Activated T-helper 1 cell treated with anti-CD3 and anti-CD28 coated beads, Interleukin-2, amount 50 U/mL, for 16 hours (primary cell): ENCODE measurements at places on chromosomes 5 and 9.

- DNase-seq, result no peak
Measured at GRCh38 chr5:94461131-94461530, 157.3 kb downstream of the KIAA0825 start.

GRCh38 chr5:97425511-97425910, 242.5 kb upstream of the RIOK2 start:
- no peak for DNase-seq

GRCh38 chr5:6480133-6481051, 31.7 kb downstream of the UBE2QL1 start:
- no peak for DNase-seq

DNA sequence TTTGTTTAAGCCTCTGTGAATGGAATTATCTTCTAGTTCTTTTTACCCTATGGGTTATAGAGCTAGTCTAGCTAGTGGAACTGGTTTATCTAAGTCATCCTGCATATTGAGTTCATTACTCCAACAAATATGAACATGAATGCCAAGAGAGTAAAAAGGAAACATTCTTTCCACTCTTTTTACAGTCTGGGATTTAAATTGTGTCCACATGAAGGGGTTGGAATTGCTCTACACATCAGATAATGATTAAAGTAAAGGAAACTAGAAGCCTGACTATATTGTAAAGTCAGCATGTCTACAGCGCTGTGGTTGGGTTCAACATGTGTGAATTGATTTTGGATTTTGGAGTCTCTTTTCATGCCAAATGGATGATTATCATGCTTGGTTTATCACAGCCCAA, 173.1 kb downstream of the CCDC171 start:
- no peak for DNase-seq

- DNase-seq, result no peak
Measured at GRCh38 chr9:124238546-124239140, 19.1 kb upstream of the NEK6 start.

- no peak for DNase-seq
Measured at GRCh38 chr9:14523545-14523944, 169.7 kb downstream of the ZDHHC21 start.

DNA sequence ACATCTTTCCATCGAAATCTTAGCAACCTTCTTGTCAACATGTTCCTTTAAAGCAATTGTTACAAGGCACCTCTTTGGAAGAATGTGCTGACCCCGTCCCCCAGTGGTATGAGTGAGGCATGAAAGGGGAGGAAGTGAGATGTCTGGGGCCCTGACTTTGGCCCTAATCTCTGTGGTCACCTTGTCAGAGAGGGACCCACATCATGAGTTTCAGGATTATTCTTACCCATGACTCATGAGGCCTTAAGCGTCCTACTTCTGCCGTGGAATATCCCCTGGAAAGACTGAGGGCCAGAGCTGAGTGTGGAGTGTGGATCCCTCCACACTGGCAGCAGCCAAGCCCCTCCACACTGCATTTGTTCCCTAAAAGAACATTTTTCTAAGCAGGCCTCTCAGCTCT, 81.2 kb downstream of the FSTL4 start:
- no peak for DNase-seq

DNA sequence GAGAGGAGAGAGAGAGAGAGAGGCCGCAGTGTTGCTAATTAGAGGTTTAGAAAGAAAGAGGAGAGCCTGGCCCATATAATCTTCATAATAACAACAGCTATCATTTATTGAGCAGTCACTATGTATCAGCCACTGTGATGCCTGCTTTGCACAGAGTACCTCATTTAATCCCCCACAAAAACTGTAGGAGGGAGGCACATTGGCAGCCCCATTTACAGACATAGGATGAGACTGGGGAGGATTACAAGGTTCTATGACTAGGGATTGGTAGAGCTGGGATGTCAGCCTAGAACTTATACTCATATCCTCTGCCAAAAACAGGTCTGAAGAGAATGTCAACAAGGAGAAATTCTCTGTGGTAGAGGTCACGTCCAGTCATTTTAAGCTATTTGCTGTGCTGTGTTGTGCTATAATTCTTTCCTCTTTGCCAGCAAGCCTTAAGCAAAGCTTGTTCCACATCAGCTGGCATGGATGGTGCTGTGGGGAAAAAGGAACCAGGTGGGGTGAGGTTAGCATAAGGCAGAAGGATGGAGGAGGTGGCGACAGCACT, 6.7 kb upstream of the GCNT4 start:
- DNase-seq, result no peak

DNA sequence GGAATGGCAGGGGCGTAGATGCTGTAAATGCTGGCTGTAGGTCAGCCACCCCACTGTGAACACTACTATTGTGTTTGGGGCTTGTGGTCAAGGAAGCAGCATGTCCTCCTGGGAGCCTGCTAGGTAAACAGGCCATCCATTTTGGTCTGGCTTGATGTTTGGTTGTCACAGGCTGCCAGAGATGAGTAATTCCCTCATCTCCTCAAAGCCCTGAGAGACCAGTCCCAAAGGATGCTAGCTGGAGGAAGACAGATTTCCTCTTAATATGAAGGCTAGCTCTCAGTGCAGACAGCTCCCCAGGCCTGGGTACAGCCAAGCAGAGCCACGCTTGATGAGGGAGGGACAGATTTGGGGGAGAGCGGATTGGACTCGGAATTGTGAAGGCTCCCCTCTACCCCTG, 72.5 kb upstream of the MAP1B start:
- DNase-seq, result no peak

- no peak for DNase-seq
Measured at GRCh38 chr9:36865731-36866635, 168.1 kb downstream of the PAX5 start.

GRCh38 chr9:86741311-86742208, 205.7 kb downstream of the GAS1 start:
- no peak for DNase-seq

GRCh38 chr5:65194871-65195270, 286.8 kb downstream of the ADAMTS6 start:
- DNase-seq, result no peak

DNA sequence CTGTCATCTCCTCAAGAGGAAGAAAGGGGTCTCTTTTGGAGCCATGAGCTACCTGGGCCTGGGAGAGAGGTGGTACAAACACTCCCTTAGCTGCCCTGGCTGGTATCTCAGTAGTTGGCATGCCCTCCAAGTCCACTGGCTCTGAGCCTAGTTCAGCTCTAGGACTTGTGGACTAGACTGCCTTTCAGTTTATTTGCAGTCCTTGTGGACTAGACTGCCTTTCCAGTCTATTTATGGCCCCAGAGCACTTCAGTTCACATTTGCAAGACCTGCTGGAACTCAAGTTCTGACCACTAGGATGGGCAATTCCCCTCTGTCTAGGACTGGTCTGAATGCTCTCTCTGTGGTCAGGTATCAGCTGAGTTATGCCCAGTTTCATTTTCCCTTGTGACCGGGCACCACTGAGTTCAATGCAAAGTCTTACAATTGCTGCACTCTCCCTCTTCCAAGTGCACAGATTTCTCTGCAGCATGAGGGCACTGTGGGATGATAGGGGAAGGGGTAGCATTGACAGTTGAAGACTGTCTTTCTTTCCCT, 1019.0 kb downstream of the TAF11L14 start:
- no peak for DNase-seq

- DNase-seq, result no peak
Measured at GRCh38 chr9:69460012-69460411, 135.0 kb downstream of the ENTREP1 start.

- DNase-seq, result no peak
Measured at GRCh38 chr9:126523611-126524111, 90.1 kb upstream of the LMX1B start.

DNA sequence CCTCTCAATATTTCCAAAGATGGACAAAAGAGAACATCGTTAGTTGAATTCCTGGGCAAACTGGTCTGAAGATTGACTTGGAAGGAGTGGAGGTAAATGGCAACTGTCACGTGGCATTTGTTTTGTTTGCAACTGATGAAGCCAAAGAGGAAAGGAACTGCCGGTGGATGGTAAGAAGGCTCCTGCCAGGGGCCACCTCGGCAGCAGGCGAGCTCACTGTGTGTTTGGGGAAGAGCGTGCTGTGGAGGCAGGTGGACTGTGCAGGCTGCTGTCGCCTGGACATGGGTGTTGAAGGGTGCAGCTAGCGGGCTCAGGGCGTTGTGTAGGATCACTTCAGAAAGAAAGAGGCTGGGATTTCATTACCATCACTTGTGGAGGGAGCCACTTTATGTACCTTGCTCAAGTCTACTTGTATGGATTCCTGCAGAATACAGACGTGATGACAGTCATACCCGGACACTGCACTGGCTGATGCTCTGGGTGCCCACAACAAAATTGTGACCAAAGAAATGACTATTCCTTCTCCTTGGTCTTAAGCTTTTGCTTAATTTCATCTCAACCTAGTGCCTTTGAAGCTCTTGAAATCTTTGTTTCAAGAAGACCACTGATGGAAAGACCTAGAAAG, 72.7 kb downstream of the MAP1B start:
- no peak for DNase-seq

GRCh38 chr5:142175461-142176142, 67.0 kb downstream of the NDFIP1 start:
- DNase-seq, result no peak

GRCh38 chr9:68574150-68574549, 33.5 kb upstream of the TMEM252 start:
- no peak for DNase-seq

DNA sequence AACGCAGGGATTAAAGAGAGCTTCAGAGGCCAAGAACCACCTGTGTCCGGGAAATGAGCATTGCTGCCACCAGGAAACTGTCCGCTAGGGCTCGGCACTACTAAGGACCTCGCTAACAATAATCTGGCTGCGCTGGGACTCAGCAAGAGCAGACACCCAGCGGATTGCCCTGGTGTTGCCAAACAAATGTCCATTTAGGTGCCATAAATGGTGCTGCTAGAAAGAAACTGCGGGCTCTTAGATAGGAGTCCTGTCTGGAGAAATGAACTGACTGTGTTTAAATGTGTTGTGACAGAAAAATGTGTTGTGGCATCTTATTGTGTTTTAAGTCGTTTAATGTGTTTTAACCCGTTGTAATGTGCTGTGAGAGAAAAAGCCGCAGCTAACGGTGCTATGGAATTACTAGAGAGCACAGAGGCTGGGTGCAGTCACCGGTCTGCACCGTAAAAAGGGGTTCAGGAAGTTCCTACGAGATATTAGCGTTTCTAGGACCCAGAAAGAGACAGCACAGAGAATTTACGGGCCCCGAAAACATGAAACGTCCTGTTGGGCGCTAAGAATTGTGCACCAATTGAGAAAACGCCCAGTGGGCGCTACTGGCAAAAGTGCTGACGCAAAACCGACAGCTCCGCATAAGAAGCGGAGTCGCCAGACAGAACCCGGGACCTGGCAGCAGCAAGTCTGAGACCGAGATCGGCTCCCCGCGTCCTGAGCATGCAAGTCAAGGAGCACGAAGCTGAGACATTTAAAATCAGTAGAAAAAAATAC, 90.6 kb downstream of the ANXA2R start:
- peak; percentile 45 for DNase-seq

DNA sequence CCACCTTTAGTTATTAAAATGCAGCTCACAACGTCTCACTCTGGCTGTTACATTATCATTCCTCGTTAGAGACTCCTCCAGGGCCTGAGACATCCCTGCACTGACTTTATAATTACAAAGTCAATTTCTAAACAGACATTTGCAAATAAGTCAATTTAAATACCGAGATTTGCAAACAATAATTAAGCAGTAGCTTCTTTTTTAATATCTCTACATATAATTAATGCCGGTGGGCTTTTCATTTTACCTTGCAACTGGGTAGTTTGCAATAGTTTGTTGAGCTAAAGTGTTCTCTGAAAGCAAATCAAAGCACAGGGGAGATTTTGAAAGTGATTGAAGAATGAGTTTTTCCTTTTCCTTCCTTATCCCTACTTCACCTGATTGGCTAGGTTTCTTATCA, 154.4 kb downstream of the TLR4 start:
- DNase-seq, result no peak

DNA sequence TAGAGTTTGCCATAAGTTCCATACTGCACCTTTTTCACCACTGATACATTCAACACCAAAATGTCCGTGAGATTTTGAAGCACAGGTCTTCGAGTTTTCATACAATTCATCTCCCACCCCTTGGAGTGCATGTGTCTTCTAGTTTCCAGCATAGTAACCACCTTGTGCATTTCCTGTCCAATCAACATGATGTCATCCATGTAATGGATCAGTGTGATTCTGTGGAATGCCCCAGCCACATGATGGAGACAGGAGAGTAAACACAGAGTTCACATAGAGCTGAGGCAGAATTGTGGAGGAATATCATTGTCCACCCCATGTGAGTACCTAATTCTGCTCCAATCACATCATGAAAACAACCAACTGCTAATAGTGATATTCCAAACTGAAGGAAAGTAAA, 441.5 kb upstream of the CDH6 start:
- DNase-seq, result no peak

DNA sequence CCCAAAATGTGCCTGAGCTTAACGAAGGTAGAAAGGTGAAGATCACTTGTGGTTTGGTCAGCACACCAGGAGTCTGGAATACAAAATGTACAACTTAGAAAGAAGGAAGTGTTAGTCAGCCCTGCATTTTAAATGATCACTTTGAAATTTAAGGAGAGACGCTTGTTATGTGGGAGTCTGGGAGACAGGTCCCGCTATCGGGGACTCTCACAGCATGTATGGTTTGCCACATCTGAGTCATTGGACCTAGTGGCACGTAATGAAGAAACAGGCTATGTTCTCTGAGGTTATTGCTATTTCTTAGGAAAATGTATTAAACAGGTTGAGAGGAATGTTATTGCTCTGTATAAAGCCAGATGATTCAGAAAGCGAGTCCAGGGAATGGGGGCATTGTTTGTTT, 2362.5 kb upstream of the WWC1 start:
- DNase-seq, result no peak

GRCh38 chr9:87447547-87448432, 49.9 kb upstream of the DAPK1 start:
- no peak for DNase-seq

- no peak for DNase-seq
Measured at GRCh38 chr9:134187110-134187531, 22.8 kb upstream of the RNU6ATAC start.

DNA sequence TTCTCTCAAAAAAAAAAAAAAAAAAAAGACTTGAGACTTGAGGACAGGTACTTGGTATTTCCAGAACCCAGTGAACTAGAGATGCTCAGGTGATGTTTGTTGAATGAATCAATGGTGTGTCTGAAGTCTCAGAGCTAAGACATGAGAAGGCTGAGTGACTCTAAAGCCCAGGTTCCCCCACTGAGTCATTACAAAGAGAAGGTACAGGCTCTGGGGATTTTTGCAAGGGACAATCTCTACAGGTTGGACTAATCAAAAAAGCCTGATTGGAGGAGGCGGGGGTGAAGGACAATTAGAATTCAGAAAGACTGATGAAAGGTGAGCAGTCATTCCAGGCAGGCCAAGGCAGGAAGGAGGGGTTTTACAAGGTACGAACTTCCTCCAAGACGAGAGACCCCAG, 8.2 kb upstream of the FABP6 start:
- DNase-seq, result no peak

DNA sequence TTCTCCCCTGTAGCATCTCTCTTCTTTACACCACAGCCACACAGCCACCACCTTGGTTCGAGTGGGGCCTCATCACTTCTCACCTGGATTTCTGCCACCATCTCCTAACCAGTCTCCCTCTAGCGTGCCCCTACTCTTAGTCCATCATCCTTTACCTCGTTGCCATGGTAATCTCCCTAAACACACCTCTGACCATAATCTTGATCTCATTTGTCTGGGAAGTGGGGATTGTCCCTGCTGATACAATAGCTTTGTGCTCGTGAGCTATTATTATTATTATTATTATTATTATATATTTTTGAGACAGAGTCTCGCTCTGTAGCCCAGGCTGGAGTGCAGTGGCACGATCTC, 76.5 kb upstream of the HSPA9 start:
- DNase-seq, result no peak

GRCh38 chr5:150789943-150790611, 11.5 kb downstream of the SMIM3 start:
- DNase-seq, result no peak

- DNase-seq, result no peak
Measured at GRCh38 chr9:74681906-74682305, 184.8 kb downstream of the RORB start.
